H9 (cell line): ENCODE measurements at places on chromosomes 7 and 10.
A peak's percentile ranks its signal among the peaks of the same experiment; 100 is the strongest.

DNA sequence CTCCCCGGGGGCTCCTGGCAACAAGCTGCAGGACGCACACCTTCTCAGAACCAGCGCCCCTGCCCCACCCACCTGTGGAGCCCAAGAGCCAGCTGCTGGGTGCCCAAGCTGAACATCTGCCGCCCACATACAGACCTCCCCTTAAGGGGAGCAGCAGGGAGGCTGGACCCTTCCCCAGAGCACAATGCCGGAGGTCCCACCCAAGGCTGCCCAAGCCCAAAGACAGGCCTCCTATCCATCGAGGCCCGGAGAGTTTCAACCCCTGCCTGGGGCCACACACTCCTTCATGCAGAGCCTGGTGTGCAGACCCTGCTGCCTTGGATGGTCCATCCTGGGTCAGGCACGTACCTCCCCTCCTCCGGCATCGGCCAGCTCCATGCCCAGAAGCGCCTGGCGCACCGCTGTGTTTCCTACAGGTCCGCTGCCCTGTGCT lies 48.7 kb downstream of the VIPR2 start:
- peak; percentile 22 for DNase-seq

DNA sequence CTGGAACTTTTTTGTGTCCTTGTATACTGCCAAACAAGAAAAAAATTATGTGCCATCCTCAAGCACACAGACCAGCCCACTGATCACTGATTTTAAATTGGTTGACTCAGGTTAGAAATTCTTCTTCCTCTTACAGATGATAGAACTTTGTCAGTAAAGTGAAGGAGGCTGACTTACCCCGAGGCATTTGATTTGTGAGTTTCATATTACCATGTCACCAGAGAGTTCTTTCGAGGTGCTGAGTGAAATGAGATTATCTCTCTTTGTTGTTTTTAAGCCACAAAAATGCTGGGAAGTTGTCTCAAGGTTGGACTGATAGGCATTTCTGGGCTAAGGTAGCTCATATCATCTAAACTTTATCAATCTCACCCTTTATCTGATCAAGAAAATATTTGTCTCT lies 78.8 kb upstream of the FAM180A start:
- no peak for DNase-seq

GRCh38 chr10:130762491-130762890 lies 549.0 kb downstream of the TCERG1L start:
- no peak for DNase-seq

DNA sequence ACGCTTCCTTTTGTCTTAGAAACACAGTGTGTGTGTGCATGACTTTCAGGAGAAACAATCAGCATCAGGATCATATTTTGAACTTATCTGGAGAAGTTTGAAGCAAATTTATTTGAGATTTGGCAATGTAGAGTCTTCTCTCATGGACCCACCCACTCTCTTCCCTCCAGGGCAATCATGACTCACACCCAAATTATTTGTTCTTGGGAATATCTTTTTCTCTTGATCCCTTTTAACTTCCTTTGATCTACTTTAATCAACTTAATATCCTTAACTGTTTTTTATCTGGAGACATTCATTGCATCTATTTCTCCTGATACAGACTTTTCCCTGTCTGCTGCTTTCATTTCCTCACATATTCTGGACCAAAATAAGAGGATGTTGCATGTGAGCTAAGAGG lies 1174.3 kb downstream of the GATA3 start:
- no peak for DNase-seq

DNA sequence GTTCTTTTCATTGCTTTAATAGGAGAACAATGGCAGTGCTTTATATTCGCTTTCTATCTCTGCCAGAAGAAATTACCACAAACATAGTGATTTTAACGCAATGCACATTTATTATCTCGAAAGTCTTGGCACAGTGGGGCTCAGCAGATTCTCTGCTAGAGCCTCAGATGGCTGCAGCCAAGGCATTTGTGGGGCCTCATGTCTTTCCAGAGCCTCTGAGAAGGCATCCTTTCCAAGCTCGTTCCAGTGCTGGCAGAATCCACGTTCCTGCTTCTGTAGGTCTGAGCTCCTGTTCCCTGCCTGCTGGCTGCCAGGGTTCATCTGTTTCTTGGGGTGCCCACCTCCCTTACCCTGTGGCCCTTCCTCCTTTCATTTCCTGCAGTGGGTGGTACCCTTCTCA lies 60.2 kb downstream of the LRRC18 start:
- DNase-seq, result no peak
